ENCODE measurements at places on chromosomes 5 and 9. TPM values are rescaled to one million over a fixed set of nuclear protein-coding genes. Genes with fewer than 3 reads are reported as not detected.

DNA sequence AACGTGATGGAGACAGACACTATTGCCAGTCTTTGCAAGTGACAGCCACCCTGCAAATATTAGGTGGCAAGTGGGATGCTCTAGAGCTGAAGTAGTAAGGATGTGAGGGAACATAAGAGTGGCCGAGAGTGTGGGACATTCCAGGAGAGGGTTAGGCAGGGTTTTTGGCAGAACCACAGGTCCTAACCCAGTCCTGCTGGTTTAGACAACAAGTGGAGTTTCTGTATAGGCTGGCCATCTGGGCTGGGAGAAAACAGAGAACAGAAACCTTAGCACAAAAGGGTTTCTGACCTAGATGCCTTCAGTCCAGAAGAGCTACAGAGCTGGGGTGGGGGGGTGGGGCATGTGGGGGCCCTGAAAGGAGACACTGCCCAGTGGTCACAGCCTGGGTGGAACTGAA, 107.4 kb downstream of the TMEM174 start:
- no peak for DNase-seq
- no peak overlapping the region for H3K4me3 ChIP-seq
- peaks cover 13% of the 10 kb centered on the region for H3K27me3 ChIP-seq
- H3K36me3 ChIP-seq: no peaks in the 10 kb centered on the region
- H3K27ac ChIP-seq: no peak overlapping the region

The DCTN4 gene
- 71.4 TPM for total RNA-seq

DNA sequence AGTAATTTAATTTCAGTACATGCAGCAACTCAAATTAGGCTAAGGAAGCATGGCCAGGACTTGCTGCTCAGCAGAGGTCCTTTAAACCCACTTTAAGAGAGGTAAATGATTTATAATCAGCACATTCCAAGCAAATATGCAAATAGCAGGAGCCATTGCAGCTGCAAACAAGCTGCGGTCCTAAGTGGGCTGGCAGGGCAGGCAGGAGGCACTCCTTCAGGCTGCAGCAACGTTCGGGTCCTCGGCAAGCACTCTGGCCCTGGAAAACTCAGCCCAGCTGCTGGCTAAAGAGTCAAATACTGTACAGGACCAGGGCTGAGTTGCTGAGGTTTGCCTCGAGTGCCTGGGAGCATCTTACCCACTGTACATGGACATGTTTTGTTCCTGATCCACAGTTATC, 126.9 kb downstream of the FSTL4 start:
- H3K36me3 ChIP-seq: no peaks in the 10 kb centered on the region
- H3K27ac ChIP-seq: no peak overlapping the region
- no peaks in the 10 kb centered on the region for H3K4me1 ChIP-seq
- DNase-seq: no peak
- no peaks in the 10 kb centered on the region for H3K27me3 ChIP-seq

The MARCOL gene
- not detected for total RNA-seq

The HARS1 gene
- 61.1 TPM for total RNA-seq

DNA sequence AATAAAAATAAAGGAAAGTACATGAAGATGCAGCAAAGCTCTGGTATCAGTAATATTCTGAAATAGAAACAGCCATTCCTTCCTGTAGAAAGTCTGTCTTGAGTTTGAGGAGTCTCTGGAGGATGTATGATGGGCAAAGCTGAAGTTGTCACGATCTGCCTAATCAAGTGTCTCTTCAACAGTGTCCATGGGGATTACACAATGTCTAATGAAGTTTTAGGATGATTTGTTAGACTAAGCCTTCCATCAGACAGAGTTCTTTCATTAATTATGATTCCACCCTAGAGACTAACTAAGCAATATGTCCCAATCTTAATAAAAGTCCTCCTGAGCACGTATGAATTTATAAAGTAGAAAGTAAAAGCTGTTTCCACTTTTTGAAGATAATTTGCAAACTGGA, 26.9 kb downstream of the PDE4D start:
- H3K4me1 ChIP-seq: no peaks in the 10 kb centered on the region
- no peaks in the 10 kb centered on the region for H3K36me3 ChIP-seq
- H3K27ac ChIP-seq: no peak overlapping the region
- no peak for DNase-seq
- H3K4me3 ChIP-seq: no peak overlapping the region

The SEC61B gene
- 29.2 TPM for total RNA-seq

- H3K4me3 ChIP-seq: no peak overlapping the region
- H3K36me3 ChIP-seq: no peaks in the 10 kb centered on the region
- H3K4me1 ChIP-seq: no peaks in the 10 kb centered on the region
- no peak overlapping the region for H3K27ac ChIP-seq
Observed at GRCh38 chr9:13823026-13823425, 490.9 kb downstream of the NFIB start.

The FGD3 gene
- 1.3 TPM for total RNA-seq

The COL23A1 gene
- 0.62 TPM for total RNA-seq

The SH2D3C gene
- total RNA-seq: 5.1 TPM

The C5orf22 gene
- total RNA-seq: 26.0 TPM

DNA sequence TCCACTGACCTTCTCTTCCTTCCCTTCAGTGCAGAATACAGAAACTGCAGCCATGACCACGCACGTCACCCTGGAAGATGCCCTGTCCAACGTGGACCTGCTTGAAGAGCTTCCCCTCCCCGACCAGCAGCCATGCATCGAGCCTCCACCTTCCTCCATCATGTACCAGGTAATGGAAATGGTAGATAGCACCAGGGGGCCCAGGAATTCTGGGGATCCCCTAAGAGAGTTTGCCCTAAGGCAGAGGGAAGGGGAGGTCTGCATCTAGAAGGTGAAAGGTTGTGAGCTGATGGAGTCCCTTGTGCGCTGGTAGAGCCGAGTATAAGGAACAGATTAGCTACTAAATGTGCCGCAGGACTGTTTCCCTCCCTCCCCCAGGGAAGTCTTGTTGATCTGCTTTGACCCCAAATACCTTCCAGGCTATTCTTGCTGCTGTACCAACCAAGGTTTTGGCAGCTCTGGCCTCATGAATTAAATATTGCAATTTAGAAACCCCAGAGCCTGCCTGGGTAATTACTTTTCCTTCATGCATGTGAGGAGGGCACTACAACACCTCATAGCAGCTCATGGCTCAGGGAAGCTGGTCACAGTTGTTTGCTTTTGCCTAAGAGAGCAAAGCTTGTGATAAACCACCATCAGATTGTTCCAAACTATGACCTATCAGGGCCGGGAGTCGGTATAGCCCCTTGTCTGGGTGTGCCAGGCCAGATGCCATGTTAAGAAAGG, 19.6 kb downstream of the CYFIP2 start:
- H3K36me3 ChIP-seq: no peaks in the 10 kb centered on the region
- peak overlapping the region; percentile 8 for H3K27ac ChIP-seq
- peaks cover 26% of the 10 kb centered on the region for H3K4me1 ChIP-seq
- no peak overlapping the region for H3K4me3 ChIP-seq

Data from gastrocnemius medialis (tissue), 4 donors.